ENCODE measurements at places on chromosomes 6 and 20.
A peak's percentile ranks its signal among the peaks of the same experiment; 100 is the strongest.

- DNase-seq: no peak
Observed at GRCh38 chr6:126312013-126312665, 27.8 kb upstream of the CENPW start.

- no peak for DNase-seq
Observed at GRCh38 chr6:5599127-5599526, 337.8 kb downstream of the FARS2 start.

DNA sequence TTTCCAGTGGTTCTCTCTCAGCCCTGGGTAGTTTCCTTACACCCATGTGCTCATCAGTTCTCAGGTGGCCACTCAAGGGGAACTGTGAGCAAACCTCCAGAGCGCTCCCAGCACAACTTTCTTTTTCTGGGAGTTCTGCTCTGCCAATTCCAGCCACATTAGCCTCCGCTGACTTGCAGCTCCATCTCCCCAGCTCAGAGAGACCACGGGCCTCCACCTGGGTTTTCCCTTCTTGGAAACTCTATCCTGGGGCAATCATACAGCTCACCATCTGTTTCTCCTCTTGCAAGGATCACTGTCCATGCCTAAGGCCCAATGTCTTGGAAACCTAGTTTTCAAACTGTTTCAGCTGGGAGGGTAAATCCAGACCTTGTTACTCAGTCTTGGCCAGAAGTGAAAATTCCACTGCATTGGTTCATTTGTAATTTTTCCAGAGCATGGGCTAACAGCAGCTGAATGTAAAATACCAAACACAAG is 129.9 kb downstream of the EYA2 start:
- DNase-seq: no peak

GRCh38 chr6:111994791-111995190 is 59.1 kb upstream of the CCN6 start:
- DNase-seq: no peak

GRCh38 chr6:53250176-53251032 is 98.3 kb downstream of the ELOVL5 start:
- DNase-seq: no peak

- DNase-seq: no peak
Observed at GRCh38 chr6:139165324-139165723, 30.4 kb downstream of the HECA start.

- DNase-seq: no peak
Observed at GRCh38 chr6:25606151-25606550, 45.9 kb upstream of the SCGN start.

GRCh38 chr20:24567508-24567907 is 98.1 kb downstream of the SYNDIG1 start:
- no peak for DNase-seq

DNA sequence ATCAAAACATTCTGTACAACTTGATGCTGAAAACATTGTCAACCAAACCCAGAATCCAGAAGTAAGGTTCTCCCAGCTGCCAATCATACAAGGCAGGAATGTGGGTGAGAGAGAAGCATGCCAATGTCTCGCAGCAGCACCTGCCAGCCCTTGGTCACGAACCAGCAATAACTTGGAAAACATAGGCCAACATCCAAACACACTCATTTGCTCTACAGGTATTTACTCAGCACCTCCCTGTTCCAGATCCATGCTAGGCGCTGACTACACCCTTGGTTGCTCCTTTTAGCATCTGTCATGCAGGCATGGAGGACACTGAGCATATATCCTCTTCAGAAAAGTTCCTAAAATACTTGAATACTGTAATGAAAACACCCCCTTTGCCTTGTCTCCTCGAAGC is 63.6 kb downstream of the FAXC start:
- no peak for DNase-seq

DNA sequence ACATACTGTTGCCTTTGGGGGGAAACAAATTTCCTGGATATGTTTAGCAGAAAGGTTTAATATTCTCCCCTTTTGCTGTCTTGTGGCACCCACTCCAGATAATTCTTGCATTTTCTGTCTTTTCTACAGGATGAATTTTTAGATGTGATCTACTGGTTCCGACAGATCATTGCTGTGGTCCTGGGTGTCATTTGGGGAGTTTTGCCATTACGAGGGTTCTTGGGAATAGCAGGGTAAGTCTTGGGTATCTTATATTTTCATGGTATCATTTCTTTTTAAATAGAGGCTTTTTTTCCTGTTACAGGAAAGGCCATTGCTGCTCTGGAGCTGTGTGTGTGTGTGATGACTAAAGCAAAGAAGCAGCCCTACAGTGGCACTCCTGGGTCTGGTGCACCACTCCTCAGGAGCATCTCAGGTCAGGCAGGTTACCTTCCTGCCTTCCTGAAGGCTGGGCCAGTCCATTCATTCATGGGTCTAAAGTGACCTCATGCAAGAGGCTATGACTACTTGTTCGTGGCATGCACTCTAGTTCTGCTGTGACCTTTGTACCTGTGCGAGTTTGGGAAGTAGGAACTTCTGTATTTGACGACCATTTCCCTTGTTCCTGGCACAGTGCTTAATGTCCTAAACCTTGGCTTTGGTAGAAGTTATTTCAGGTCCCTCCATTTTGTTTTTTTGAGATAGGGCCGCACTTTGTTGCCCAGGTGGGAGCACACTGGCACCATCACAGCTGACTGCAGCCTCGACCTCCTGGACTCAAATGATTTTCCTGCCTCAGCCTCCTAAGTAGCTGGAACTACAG is 2.2 kb downstream of the RAB5IF start:
- DNase-seq: no peak

GRCh38 chr6:114989279-114989964 is 646.6 kb upstream of the HS3ST5 start:
- no peak for DNase-seq

- DNase-seq: no peak
Observed at GRCh38 chr6:44590471-44590870, 203.0 kb downstream of the CDC5L start.

DNA sequence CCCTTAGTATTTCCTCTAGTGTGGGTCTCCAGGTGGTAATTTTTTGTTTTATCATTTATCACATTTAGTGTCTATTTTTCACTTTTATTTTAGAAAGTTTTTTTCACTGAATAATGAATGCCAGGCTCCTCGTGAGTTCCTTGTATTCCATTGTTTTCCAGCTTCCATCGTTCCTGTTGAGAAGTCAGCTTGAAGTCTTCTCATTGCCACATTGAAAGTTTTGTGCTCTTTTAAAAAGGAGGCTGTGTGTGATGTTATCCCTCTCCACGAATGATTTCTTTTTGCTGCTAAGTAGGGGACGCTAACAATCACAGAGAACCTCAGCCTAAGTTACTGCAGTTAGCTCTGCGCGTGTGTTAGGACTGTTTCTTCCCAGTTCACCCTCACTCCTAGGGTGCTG is 194.5 kb downstream of the TAF4 start:
- DNase-seq: no peak

GRCh38 chr20:43442282-43442880 is 15.3 kb upstream of the SRSF6 start:
- no peak for DNase-seq

- peak; percentile 30 for DNase-seq
Observed at GRCh38 chr20:8043687-8044282, 24.2 kb upstream of the TMX4 start.

DNA sequence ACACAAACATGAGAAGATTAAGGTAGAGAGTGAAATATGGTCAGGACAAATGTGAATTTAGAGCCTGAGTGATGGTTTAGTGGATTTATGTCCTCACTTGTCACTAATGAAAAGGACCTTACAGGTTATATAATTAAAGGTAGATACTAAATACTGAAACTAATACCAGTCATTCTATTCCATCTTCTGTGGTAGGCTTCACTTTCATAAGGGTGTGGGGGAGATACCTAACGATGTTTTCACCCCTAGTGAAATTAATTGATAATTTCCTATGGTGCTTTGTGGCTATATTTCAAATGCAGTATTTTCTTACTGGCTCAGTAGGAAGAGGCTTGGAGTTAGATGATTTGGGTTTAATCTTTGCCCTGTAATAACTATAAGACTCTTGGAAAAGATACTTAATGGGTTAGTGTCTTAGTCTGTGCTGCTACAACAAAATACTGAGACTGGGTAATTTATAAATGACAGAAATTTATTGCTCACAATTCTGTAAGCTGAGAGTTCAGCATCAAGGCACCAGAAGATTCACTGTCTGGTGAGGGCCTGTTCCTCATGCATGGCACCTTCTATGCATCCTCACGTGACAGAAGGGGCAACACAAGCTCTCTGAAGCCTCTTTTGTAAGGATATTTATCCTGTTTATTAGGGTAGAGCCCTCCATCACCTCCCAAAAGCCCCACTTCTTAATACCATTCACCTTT is 21.3 kb downstream of the RNF217 start:
- DNase-seq: no peak

DNA sequence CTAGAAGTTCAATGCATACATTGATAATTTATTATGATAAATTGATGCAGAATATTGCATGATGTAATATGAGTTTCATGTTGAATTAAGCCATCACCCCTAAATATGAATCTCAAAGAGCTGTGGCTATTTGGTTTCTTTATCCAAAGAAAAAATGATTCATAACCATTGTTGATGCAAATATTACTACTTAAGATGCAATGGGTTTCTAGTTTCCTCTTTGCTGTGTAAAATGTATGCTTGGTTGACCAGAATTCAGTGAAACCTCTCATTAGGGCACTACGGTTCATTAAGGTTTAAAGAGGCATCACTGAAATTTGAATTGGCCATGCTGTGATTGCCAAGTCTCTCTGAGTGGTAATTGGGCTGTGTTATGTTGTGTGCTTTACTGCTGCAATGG is 492.5 kb upstream of the FLRT3 start:
- peak; percentile 7 for DNase-seq

GRCh38 chr20:31906001-31906400 is 35.6 kb downstream of the TTLL9 start:
- no peak for DNase-seq

- peak; percentile 31 for DNase-seq
Observed at GRCh38 chr6:44192428-44193041, 24.2 kb upstream of the MYMX start.

GRCh38 chr6:45416700-45417099 is 39.0 kb upstream of the SUPT3H start:
- DNase-seq: peak; percentile 30

GRCh38 chr6:163384510-163384909 is 30.0 kb upstream of the QKI start:
- DNase-seq: no peak

DNA sequence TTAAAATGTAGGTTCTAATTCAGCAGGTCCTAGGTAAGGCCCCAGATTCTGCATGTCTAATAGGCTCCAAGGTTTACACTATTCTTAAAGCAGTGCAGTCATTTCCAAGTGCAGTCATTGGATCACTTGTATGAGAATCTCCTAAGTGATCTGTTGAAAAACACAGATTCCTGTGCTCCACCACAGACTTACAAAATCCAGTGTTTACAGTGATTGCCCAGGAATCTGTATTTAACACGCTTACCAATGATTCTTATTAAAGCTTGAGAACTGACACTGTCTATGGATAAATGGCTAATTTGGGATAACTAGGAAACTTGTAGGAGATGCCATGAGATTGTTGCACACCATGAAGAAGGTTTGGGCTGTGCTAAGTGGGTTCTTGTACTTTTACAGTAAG is 104.6 kb upstream of the PLEKHG1 start:
- no peak for DNase-seq

DNA sequence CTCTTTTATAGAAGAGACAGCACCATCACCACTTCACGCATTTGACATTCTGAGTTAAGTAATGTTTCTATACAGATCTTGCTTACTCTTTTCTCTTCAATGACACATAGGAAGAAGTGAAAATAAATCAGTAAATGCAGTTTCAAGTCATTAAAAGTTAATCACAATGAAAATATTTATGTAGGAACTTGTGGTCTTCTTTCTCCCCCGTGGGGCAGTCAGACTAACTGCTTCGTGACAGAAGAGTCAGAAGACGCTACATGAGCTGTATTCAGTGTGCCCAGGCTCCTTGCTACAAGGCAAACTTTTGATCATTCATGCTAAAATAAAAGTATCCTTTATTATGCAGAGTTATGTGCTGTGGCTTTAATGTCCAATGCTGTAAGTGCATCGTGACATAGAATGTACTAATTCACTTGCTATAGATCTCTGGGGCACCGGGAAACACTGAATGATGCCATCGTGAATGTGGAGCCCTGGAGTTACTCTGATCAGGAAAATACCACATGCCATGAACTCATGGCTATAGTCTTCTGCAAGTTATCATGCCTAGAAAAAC is 117.8 kb upstream of the TRAF3IP2 start:
- no peak for DNase-seq

GRCh38 chr6:148175550-148176188 is 167.0 kb upstream of the SASH1 start:
- no peak for DNase-seq

GRCh38 chr6:96301023-96301422 is 220.6 kb upstream of the UFL1 start:
- DNase-seq: no peak

DNA sequence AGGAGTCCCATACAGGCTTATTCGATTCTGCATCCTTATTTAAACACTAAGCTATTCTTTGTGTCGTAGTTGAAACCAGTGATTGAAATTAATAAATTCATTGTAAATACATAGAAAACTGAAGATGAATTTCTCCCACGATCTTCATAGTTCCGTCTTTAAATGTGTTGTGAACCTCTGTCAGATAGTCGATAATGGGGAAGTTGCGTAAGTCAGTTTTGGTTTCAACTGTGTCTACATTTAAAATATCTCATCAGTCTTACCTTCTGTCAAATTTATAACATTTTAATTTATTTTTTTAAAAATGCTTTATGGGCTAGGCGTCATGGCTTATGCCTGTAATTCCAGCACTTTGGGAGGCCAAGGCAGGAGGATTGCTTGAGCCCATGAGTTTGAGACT is 12.7 kb downstream of the STX11 start:
- no peak for DNase-seq

DNA sequence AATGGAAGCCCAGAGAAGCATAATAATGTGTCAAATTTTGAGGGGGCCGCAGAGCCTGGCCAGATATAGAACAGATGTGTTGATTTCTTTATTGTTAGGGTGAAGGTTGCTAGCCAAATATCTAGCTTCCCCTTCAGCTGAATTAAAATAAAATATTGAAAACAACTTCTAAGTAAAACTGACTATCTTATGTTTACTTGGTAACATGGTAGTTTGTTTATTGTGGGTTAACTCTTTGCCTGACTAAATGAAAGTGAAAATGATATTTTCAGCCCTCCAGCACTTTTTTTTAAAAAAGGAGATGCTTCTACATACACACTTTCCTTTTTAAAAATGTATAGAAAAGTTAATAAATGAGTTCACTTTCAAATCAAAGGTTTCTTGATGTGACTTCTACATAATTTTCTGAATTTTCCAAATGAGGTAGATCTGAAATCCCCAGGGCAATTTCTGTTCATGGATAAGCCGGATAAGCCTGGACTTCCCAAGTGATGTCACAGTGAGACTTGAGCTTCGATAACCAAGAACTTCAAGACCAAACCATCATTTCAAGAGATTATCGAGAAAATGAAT is 172.1 kb upstream of the OLIG3 start:
- DNase-seq: no peak

Data from DMS79 treated with DMSO at 0.1 percent for 48 hours (cell line).